ENCODE measurements at places on chromosomes 11 and 22. TPM values are rescaled to one million over a fixed set of nuclear protein-coding genes. Genes with fewer than 3 reads are reported as not detected.

PDE3B gene
- total RNA-seq: 16.1 TPM

DCPS gene
- 6.3 TPM for total RNA-seq

SCN3B gene
- 3.6 TPM for total RNA-seq

NEU3 gene
- total RNA-seq: 10.5 TPM

DDTL gene
- 0.20 TPM for total RNA-seq

ANO9 gene
- 7.3 TPM for total RNA-seq

CASP5 gene
- 0.39 TPM for total RNA-seq

SLC22A6 gene
- not detected for total RNA-seq

ARHGEF17 gene
- total RNA-seq: 20.9 TPM

KRTAP5-8 gene
- total RNA-seq: 2.5 TPM

OR6A2 gene
- 0.20 TPM for total RNA-seq

TNNT3 gene
- 428 TPM for total RNA-seq

PSMD13 gene
- total RNA-seq: 95.7 TPM

HBG2 gene
- total RNA-seq: 12,811 TPM

MOGAT2 gene
- 9.6 TPM for total RNA-seq

SLC25A45 gene
- total RNA-seq: 4.6 TPM

CARD18 gene
- total RNA-seq: 37.0 TPM

PHRF1 gene
- 18.8 TPM for total RNA-seq

MFRP gene
- 0.10 TPM for total RNA-seq

ROBO4 gene
- 9.7 TPM for total RNA-seq

INPP5J gene
- total RNA-seq: 0.39 TPM

MAPK11 gene
- 5.2 TPM for total RNA-seq

SAA2 gene
- 0.69 TPM for total RNA-seq
